Activated T-helper 2 cell treated with anti-CD3 and anti-CD28 coated beads, Interferon-gamma antibody, Interleukin-2, Interleukin-4, amounts not matched to agents 10 μg/mL and 5 μg/mL and 100 μg/mL, durations not matched to agents 14 hours and 24 hours and 36 hours (primary cell): ENCODE measurements at places on chromosomes 13 and 19. TPM values are rescaled to one million over a fixed set of nuclear protein-coding genes. Genes with fewer than 3 reads are reported as not detected.

GRCh38 chr13:23945612-23946011, 48.3 kb upstream of the C1QTNF9B start:
- no peak for DNase-seq

The YJEFN3 gene
- total RNA-seq = 9.0 and 9.7 TPM in 2 replicates

DNA sequence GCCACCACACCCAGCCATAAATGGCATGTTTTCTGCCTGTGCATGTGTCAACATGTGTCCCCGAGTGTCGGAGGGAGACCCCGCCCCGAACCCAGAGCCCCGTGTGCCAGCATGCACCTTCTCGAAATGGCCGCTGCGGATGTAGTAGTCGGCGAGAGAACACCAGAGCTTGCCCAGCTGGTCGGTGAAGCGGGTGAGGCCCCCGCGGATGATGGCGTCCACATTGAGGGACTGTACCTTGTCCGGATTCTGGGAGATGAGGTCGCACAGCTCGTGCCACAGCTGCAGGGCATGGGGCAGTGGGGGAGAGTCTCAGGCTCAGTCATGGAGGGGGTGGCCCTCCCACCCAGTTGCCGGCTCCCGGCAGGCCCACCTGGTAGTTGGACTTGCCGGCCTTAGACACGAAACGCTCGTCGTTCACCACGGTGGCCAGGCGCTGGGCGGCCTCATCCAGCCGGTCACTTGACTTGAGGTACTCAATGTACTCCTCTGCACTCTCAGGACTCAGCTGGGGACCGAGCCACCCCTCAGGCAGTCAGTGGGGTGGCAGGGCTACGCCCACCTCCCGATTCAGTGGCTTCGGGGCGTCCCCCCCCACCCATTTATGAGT, 3.5 kb downstream of the XAB2 start:
- no peak for DNase-seq

- no peak for DNase-seq
Observed at GRCh38 chr13:20221772-20222171, 10.3 kb downstream of the GJB6 start.

GRCh38 chr19:13094771-13095392, 7.8 kb downstream of the LYL1 start:
- DNase-seq = no peak
